ENCODE measurements at places on chromosomes 7 and 10.

- DNase-seq = no peak
Observed at GRCh38 chr10:48512861-48513260, 92.0 kb downstream of the ARHGAP22 start.

DNA sequence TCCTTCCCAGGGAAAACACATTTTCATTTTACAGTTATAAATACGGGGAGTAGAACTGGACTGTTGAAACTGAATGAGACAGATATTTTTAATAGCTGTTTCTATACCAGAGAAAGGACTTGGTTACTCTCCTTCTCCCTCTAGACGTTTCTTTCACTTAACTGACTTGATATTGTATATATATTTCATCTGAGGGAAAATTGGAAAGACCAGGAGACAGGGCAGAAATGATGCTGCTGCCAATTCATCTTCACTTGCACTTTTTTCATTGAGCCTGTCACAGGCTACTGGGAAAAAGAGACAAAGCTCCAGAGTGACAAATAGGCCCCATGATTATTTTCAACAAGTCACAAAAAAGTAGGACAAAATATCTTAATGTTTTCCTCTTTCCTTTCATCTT lies 636.0 kb upstream of the TPK1 start:
- DNase-seq = no peak

GRCh38 chr10:25907261-25907660 lies 26.8 kb upstream of the MYO3A start:
- DNase-seq = no peak

- DNase-seq = peak; percentile 11
Observed at GRCh38 chr7:141074162-141074991, 513 bp downstream of the TMEM178B start.

GRCh38 chr10:13759168-13759567 lies 172.4 kb downstream of the PRPF18 start:
- no peak for DNase-seq
